ENCODE measurements at places on chromosomes 1 and 21.

GRCh38 chr1:100377590-100378361 lies 25.5 kb downstream of the CDC14A start:
- DNase-seq: no peak

GRCh38 chr21:34878940-34879339 lies 170.2 kb downstream of the RUNX1 start:
- DNase-seq: no peak

- no peak for DNase-seq
Observed at GRCh38 chr1:205440476-205441317, 15.1 kb downstream of the BLACAT1 start.

- peak; percentile 64 for DNase-seq
Observed at GRCh38 chr1:205325334-205325884, 3.9 kb upstream of the NUAK2 start.

All from right kidney (tissue), 9 donors.